Activated CD4-positive, alpha-beta T cell treated with anti-CD3 and anti-CD28 coated beads for 36 hours (primary cell): ENCODE measurements at places on chromosomes 11 and 22.
A peak's percentile ranks its signal among the peaks of the same experiment; 100 is the strongest.

- peaks cover 11% of the 10 kb centered on the region for H3K27me3 ChIP-seq
- peaks cover 1% of the 10 kb centered on the region for H3K36me3 ChIP-seq
- H3K4me1 ChIP-seq: peaks cover 42% of the 10 kb centered on the region
- DNase-seq: no peak
- no peak overlapping the region for H3K4me3 ChIP-seq
Measured at GRCh38 chr11:78424334-78425270, 7.0 kb upstream of the GAB2 start.

- no peaks in the 10 kb centered on the region for H3K36me3 ChIP-seq
- H3K4me3 ChIP-seq: no peak overlapping the region
- no peaks in the 10 kb centered on the region for H3K27me3 ChIP-seq
Measured at GRCh38 chr11:123241874-123242543, 47.0 kb upstream of the CLMP start.

- no peak overlapping the region for H3K27ac ChIP-seq
- no peak overlapping the region for H3K4me3 ChIP-seq
- DNase-seq: no peak
- H3K27me3 ChIP-seq: peaks cover 2% of the 10 kb centered on the region
Measured at GRCh38 chr22:23840026-23840425, 1.2 kb upstream of the DERL3 start.

GRCh38 chr11:28442131-28442530, 333.9 kb downstream of the METTL15 start:
- H3K4me3 ChIP-seq: no peak overlapping the region
- H3K27me3 ChIP-seq: no peaks in the 10 kb centered on the region
- no peak overlapping the region for H3K27ac ChIP-seq
- H3K4me1 ChIP-seq: no peaks in the 10 kb centered on the region

DNA sequence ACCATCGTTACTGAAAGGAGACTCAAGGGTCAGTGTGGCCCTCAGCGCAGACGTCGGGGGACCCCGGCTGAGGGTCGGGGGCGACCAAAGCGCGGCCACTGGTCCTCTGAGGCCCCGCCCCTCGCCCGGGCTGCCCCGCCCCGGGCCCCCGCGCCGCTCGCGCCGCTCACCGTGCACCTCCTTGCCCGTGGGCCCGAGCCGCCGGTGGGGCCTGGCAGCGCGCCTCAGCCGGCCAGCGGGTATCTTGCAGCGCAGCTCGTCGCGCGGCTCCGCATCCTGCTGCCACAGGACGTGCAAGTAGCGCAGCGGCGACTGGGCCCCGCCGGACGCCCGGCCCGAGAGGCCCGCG, 419 bp downstream of the ANKRD54 start:
- DNase-seq: peak; percentile 70
- peaks cover 26% of the 10 kb centered on the region for H3K4me1 ChIP-seq
- H3K27me3 ChIP-seq: no peaks in the 10 kb centered on the region
- peaks cover 15% of the 10 kb centered on the region for H3K36me3 ChIP-seq
- H3K4me3 ChIP-seq: peak overlapping the region; percentile 83

DNA sequence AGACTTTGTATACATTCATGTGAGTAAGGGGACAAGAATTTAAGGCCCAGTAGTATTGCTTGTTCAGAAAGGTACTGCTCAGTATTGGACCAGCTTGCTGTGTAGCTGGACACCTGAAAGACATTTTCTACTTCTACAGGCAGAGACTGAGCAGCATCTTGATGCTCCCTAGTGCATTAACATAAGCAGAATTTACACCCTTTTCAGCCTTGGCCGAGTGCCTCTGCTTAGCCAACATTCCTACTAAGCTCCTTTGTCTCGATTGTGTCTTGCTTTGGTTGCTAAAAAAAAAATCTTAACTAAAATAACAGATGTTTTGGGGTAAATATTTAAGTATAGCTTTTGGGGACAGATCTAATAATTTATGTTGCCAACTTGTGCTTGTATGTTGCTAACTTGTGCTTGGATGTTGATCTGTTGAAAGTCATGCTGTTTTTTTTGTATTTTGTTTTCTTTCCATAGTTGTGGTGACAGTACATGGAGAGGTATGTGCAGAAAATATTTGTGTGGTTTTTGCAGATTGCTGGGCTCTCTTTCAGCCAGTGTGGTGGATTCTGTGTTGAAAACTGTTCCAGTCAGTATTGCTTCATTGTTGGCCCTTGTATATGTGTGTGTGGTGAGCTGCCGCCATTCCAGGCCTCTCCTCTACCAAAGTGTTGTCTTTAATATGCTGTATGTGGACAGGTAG, 3.7 kb downstream of the PTS start:
- no peak for DNase-seq
- H3K36me3 ChIP-seq: peaks cover 34% of the 10 kb centered on the region
- H3K27ac ChIP-seq: no peak overlapping the region
- no peaks in the 10 kb centered on the region for H3K27me3 ChIP-seq
- peaks cover 19% of the 10 kb centered on the region for H3K4me1 ChIP-seq
- H3K4me3 ChIP-seq: no peak overlapping the region

- no peak overlapping the region for H3K4me3 ChIP-seq
- no peaks in the 10 kb centered on the region for H3K27me3 ChIP-seq
- H3K27ac ChIP-seq: no peak overlapping the region
- H3K36me3 ChIP-seq: no peaks in the 10 kb centered on the region
- no peaks in the 10 kb centered on the region for H3K4me1 ChIP-seq
Measured at GRCh38 chr11:98561252-98561651, 459.5 kb upstream of the CNTN5 start.

GRCh38 chr11:64856382-64857227, 12.2 kb upstream of the CDC42BPG start:
- H3K4me3 ChIP-seq: peak overlapping the region; percentile 45
- DNase-seq: peak; percentile 86
- peaks cover 59% of the 10 kb centered on the region for H3K36me3 ChIP-seq
- no peaks in the 10 kb centered on the region for H3K27me3 ChIP-seq

GRCh38 chr11:102254047-102254446, 63.2 kb upstream of the BIRC3 start:
- no peak overlapping the region for H3K4me3 ChIP-seq
- no peaks in the 10 kb centered on the region for H3K4me1 ChIP-seq
- H3K27me3 ChIP-seq: no peaks in the 10 kb centered on the region
- no peaks in the 10 kb centered on the region for H3K36me3 ChIP-seq
- no peak for DNase-seq
- no peak overlapping the region for H3K27ac ChIP-seq

DNA sequence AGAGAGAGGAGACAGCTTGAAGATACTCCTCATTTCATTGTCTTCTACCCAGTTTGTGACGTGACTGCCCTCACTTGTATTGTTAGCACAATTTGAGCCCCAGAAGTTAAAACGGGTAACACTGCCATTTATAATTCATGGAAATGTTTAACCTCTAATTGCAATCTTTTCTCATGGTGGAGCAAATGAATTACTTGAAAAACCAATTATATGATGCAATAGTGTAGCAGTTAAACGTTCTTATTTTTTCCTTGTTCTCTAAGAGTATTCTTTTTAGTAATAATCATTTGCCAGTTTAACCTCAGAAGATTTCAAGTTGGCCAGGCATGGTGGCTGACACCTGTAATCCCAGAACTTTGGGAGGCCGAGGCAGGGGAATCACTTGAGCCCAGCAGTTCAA, 56.6 kb downstream of the CDON start:
- no peak overlapping the region for H3K27ac ChIP-seq
- H3K4me1 ChIP-seq: peaks cover 3% of the 10 kb centered on the region
- H3K4me3 ChIP-seq: no peak overlapping the region
- H3K27me3 ChIP-seq: no peaks in the 10 kb centered on the region
- peaks cover 3% of the 10 kb centered on the region for H3K36me3 ChIP-seq
- DNase-seq: no peak

DNA sequence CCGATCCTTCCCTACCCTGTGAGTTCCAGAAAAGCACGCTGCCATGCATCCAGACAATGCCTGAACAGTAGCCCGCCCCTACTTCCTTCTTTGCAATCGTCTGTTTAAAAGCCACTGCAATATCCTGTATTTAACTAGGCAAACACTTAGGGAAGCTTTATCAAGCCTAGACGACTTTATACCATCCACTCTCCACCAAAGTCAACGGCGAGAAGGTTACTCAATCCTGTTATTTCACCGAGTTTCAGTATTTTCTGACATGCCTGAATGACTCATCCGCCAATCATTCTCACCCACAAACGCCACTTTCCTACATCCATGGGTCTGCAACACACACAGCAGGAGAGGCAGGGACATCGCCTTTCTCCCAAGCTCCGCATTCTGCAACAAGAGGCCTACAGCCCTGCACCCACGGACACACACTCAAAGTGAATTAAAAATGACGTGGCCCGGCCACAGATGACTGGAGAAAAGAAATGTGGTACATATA, 9.3 kb downstream of the CELSR1 start:
- DNase-seq: peak; percentile 30
- H3K36me3 ChIP-seq: no peaks in the 10 kb centered on the region
- peaks cover 5% of the 10 kb centered on the region for H3K4me1 ChIP-seq
- H3K27me3 ChIP-seq: peaks cover 10% of the 10 kb centered on the region
- no peak overlapping the region for H3K27ac ChIP-seq
- no peak overlapping the region for H3K4me3 ChIP-seq

GRCh38 chr11:47259232-47259977, 1.6 kb downstream of the NR1H3 start:
- H3K4me3 ChIP-seq: no peak overlapping the region
- H3K27ac ChIP-seq: no peak overlapping the region
- DNase-seq: peak; percentile 58

- no peaks in the 10 kb centered on the region for H3K4me1 ChIP-seq
- H3K36me3 ChIP-seq: no peaks in the 10 kb centered on the region
- no peak for DNase-seq
- H3K4me3 ChIP-seq: no peak overlapping the region
- H3K27me3 ChIP-seq: no peaks in the 10 kb centered on the region
Measured at GRCh38 chr22:35703861-35704584, 13.6 kb upstream of the APOL5 start.

DNA sequence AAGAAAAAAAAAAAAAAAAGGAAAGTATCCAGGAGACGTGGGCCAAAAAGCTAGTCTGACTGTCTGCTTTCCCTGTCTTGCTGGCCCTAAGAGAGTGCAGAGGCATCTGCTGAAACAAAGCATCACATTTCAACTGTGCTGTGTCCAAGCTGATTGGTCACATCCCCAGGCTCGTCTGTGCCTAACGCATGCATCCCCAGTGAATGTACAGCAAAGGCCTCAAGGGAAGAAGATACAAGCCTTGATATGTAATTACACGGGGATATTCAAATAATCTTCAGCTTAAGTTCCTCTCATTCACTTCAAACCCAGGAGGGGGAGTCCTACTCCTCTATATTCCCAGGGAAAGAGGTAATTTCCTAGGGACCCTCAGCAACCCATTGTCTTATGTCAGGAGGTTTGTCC, 5.4 kb upstream of the SORL1 start:
- H3K4me1 ChIP-seq: peaks cover 77% of the 10 kb centered on the region
- DNase-seq: no peak
- no peaks in the 10 kb centered on the region for H3K27me3 ChIP-seq

- no peak overlapping the region for H3K4me3 ChIP-seq
- no peaks in the 10 kb centered on the region for H3K36me3 ChIP-seq
- H3K4me1 ChIP-seq: no peaks in the 10 kb centered on the region
- H3K27me3 ChIP-seq: peaks cover 25% of the 10 kb centered on the region
- H3K27ac ChIP-seq: no peak overlapping the region
Measured at GRCh38 chr22:49284056-49284784, 543.5 kb downstream of the BRD1 start.

DNA sequence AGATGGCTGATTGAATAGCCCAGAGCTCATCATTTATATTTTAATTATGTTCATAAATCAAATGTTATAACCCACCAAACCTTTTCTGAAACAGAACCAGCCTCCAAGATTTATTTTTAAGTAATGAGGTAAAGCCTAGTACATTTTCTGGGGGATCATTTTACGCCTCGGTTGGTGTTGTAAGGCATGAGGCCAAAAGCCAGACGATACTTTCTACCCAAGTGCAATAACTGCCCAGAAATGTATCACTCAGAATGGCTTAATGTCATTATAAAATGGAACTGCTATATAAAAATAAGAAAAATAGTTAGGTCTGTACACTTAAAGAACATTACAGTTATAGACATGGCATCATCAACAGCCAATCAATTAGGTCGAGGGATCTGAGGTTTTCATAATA, 283.3 kb downstream of the CADM1 start:
- no peak overlapping the region for H3K27ac ChIP-seq
- H3K27me3 ChIP-seq: peaks cover 9% of the 10 kb centered on the region
- DNase-seq: no peak
- peaks cover 15% of the 10 kb centered on the region for H3K4me1 ChIP-seq

GRCh38 chr11:30432178-30432577, 109.3 kb downstream of the ARL14EP start:
- peaks cover 2% of the 10 kb centered on the region for H3K27me3 ChIP-seq
- DNase-seq: no peak
- H3K27ac ChIP-seq: no peak overlapping the region
- H3K4me3 ChIP-seq: no peak overlapping the region
